ENCODE measurements at places on chromosomes 2 and 18. TPM values are rescaled to one million over a fixed set of nuclear protein-coding genes. Genes with fewer than 3 reads are reported as not detected.

GRCh38 chr18:74507097-74507881, 11.1 kb downstream of the CNDP2 start:
- H3K27me3 ChIP-seq: no peaks in the 10 kb centered on the region
- no peak overlapping the region for H3K27ac ChIP-seq
- H3K4me1 ChIP-seq: peaks cover 4% of the 10 kb centered on the region
- DNase-seq: no peak
- no peak overlapping the region for H3K4me3 ChIP-seq

DNA sequence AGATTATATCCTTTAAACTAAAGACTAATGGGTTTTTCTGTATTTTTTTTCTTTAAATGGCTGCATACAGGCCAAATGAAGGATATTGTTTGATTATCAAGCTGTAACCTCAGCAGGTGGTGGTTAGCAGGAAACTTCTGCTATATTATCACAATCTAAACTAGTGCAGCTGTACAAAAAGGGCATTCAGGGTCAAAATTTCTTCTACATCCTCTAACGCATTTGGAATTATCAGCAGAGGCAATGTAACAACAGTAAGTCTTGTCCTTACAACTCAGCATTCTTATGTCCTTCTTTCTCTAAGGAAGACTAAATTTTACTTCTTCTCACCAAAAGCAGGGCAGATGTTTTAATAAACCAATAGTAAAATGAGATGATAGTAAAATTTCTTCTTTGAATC, 135.8 kb upstream of the FN1 start:
- H3K4me3 ChIP-seq: no peak overlapping the region
- H3K36me3 ChIP-seq: no peaks in the 10 kb centered on the region
- H3K4me1 ChIP-seq: no peaks in the 10 kb centered on the region
- H3K27me3 ChIP-seq: peaks cover 3% of the 10 kb centered on the region

GRCh38 chr2:206982360-206982955, 43.1 kb downstream of the CPO start:
- H3K27ac ChIP-seq: no peak overlapping the region
- no peak for DNase-seq
- peaks cover 19% of the 10 kb centered on the region for H3K4me1 ChIP-seq
- no peak overlapping the region for H3K4me3 ChIP-seq
- H3K27me3 ChIP-seq: peaks cover 9% of the 10 kb centered on the region

DNA sequence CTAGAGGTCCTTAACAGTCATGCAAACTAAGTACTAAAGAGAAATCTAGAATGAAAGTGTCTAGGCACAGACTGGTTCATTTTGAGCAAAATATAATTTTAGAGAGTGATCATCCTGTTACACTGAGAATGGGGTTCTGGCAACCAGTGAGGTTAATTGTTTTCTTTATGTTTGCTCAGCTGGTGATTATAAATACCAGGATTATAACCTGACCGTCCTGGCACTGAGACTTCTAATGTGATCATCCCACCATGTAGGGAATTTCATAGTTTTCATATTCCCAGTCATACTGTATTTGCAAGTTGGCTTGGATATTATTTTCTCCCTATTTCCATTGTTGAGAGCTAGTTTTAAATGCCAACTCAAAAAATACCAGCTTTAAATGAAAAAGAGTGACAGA, 852.5 kb upstream of the LRATD1 start:
- no peaks in the 10 kb centered on the region for H3K27me3 ChIP-seq
- no peaks in the 10 kb centered on the region for H3K36me3 ChIP-seq
- no peaks in the 10 kb centered on the region for H3K4me1 ChIP-seq

- H3K36me3 ChIP-seq: no peaks in the 10 kb centered on the region
- H3K4me1 ChIP-seq: no peaks in the 10 kb centered on the region
- H3K27ac ChIP-seq: no peak overlapping the region
- H3K27me3 ChIP-seq: no peaks in the 10 kb centered on the region
These were observed 246.4 kb upstream of the RAB6C start for GRCh38 chr2:129733041-129733440.

- H3K4me3 ChIP-seq: no peak overlapping the region
- H3K27me3 ChIP-seq: no peaks in the 10 kb centered on the region
- no peaks in the 10 kb centered on the region for H3K4me1 ChIP-seq
- no peak overlapping the region for H3K27ac ChIP-seq
These were observed 40.2 kb downstream of the EFEMP1 start for GRCh38 chr2:55883357-55883756.

DNA sequence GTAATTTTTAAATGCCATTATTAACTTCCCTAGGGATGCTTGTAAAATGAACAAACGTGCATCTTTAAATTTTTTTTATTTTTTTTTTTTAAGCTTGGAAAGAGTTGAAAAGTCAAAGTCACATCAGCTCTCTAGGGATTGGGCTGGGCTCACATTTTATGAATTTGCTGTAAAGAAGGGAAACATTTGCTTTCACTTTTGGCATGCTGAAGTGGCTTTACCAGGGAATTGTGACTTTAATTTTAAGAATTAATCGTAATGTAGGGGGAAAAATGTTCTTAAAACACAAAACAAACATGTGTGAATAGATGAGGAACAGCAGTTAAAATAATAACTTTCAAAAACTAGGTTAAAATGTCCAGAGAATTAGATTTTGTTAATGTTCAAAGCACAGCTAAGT, 123.0 kb downstream of the AGAP1 start:
- H3K4me1 ChIP-seq: no peaks in the 10 kb centered on the region
- no peak overlapping the region for H3K4me3 ChIP-seq
- H3K36me3 ChIP-seq: no peaks in the 10 kb centered on the region
- H3K27me3 ChIP-seq: peaks cover 3% of the 10 kb centered on the region
- no peak for DNase-seq
- no peak overlapping the region for H3K27ac ChIP-seq

GRCh38 chr2:75737961-75738360, 27.2 kb upstream of the GCFC2 start:
- peaks cover 5% of the 10 kb centered on the region for H3K27me3 ChIP-seq
- H3K4me1 ChIP-seq: no peaks in the 10 kb centered on the region
- no peak overlapping the region for H3K4me3 ChIP-seq
- H3K36me3 ChIP-seq: no peaks in the 10 kb centered on the region
- DNase-seq: no peak

DNA sequence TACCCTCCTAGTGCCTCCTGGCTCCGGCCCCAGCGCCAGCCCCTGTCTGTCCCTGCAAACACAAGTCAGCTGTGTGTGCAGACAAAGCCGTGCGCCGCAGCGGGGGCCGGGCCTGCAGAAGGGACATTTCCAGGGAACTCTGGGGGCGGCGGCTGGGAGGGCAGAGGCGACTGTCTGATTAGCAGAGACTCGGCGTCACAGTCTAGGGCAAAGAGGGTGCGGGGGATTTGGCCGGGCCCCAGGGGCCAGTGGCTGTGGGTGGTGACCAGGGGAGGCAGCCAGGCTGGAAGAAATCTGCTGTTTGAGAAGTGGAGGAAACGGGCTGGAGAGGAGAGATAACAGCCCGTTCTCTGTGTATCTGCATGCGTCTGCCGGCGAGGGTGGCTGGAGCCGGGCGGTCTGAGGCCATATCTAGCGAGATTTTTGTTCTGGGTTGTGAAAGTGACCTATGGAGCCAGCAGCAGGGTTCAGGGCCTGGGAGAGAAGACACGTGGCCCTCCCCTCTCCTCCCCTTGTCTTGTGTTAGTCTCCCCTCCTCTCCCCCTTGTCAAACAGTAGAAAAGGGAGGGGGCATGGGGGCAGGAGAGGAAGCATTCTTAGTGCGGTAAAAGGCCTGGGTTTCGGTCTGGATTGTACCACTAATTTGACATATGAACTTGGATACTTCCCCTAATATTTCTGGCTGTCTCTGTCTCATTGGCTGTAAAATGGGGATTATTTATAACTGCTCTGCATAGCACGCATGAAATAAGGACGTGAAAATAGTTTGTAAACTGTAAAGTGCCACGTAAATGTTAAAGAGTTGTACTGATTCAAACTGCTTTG, 169.4 kb downstream of the SMAD7 start:
- H3K36me3 ChIP-seq: no peaks in the 10 kb centered on the region
- no peak for DNase-seq
- H3K27me3 ChIP-seq: no peaks in the 10 kb centered on the region
- no peak overlapping the region for H3K27ac ChIP-seq

DNA sequence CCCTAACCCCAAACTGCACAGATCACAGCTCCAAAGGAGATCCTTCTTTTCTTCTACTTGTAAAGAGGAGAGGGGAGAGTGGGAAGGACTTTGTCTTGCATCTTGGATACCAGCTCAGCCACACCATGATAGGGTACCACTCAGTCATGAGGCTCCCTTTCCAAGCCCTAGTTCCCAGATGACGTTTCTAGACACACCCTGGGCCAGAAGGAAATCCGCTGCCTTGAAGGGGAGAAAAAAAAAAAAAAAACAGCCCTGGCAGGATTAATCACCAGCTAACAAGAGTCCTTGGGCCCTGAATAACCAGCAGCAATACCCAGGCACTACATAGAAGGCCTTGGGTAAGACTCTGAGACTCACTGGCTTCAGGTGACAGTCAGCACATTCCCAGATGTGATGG, 36.9 kb downstream of the ST8SIA3 start:
- H3K4me1 ChIP-seq: no peaks in the 10 kb centered on the region
- H3K4me3 ChIP-seq: no peak overlapping the region
- H3K36me3 ChIP-seq: no peaks in the 10 kb centered on the region
- H3K27ac ChIP-seq: no peak overlapping the region

GRCh38 chr18:6757931-6758330, 28.4 kb downstream of the ARHGAP28 start:
- no peak overlapping the region for H3K27ac ChIP-seq
- H3K4me3 ChIP-seq: no peak overlapping the region
- DNase-seq: no peak
- H3K4me1 ChIP-seq: no peaks in the 10 kb centered on the region
- H3K27me3 ChIP-seq: no peaks in the 10 kb centered on the region
- H3K36me3 ChIP-seq: no peaks in the 10 kb centered on the region

DNA sequence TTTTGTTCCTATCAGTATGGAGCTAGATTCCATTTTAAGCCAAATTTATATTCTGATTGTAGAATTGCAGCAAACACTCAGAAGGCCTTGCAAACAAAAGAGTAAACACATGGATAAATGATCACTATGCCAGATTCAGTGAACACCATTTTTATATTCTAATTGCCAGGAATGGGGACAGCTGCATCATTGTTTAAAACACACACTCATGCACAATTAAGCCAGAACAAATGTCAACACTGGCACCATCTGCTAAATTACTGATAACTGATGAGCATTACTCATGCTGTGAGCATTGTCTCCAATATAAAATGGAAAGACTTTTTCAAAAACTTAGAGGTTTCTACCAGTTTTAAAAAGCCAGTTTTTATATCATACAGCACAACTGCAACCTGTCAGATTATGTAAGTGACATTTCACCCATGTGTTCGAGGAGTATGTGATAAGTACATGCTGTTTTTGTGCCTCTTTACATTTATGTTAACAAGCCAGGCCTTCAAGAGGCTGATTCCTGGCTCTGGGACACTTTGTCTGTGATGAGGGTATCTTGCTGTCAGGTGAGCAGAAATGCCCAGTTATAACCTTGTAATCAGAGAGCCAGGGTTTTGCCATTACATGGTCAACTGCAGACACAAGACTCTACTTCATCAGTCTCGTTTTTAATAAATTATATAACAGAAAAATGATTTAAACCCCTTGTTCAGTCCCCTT, 4.4 kb upstream of the ST8SIA5 start:
- no peak for DNase-seq
- H3K36me3 ChIP-seq: no peaks in the 10 kb centered on the region
- H3K4me3 ChIP-seq: no peak overlapping the region
- peaks cover 6% of the 10 kb centered on the region for H3K4me1 ChIP-seq

GRCh38 chr2:47561906-47562305, 158.9 kb downstream of the MSH2 start:
- H3K27ac ChIP-seq: no peak overlapping the region
- no peaks in the 10 kb centered on the region for H3K36me3 ChIP-seq
- DNase-seq: no peak
- H3K4me1 ChIP-seq: no peaks in the 10 kb centered on the region
- peaks cover 13% of the 10 kb centered on the region for H3K27me3 ChIP-seq

GRCh38 chr2:33018271-33018670, 71.5 kb downstream of the LTBP1 start:
- no peak for DNase-seq
- H3K27me3 ChIP-seq: peaks cover 15% of the 10 kb centered on the region
- no peak overlapping the region for H3K27ac ChIP-seq
- no peak overlapping the region for H3K4me3 ChIP-seq

- no peak for DNase-seq
- H3K4me1 ChIP-seq: no peaks in the 10 kb centered on the region
- no peak overlapping the region for H3K4me3 ChIP-seq
- H3K27me3 ChIP-seq: peaks cover 11% of the 10 kb centered on the region
These were observed 25.1 kb upstream of the SP3 start for GRCh38 chr2:173990245-173990644.

DNA sequence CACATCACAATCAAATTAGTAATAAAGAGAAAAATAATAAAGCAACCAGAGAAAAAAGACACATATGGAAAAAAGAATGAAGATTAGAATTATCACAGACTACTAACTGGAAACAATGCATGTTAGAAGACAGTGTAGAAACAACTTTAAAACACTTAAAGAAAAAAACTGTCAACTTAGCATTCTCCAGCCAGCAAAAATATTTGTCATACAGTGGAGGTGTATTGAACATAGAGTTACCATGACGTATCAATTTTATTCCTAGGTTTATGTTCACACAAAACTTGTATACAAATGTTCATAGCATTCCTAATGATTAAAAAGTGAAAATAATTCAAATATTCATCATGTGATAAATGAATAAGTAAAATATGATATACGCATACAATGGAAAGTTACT, 61.5 kb upstream of the ADAM23 start:
- peaks cover 2% of the 10 kb centered on the region for H3K27me3 ChIP-seq
- no peaks in the 10 kb centered on the region for H3K36me3 ChIP-seq
- DNase-seq: no peak
- no peak overlapping the region for H3K4me3 ChIP-seq

GRCh38 chr2:213537579-213537978, 253.3 kb downstream of the SPAG16 start:
- H3K27ac ChIP-seq: no peak overlapping the region
- H3K27me3 ChIP-seq: no peaks in the 10 kb centered on the region
- DNase-seq: no peak

- no peaks in the 10 kb centered on the region for H3K27me3 ChIP-seq
- H3K4me1 ChIP-seq: peaks cover 18% of the 10 kb centered on the region
- no peak overlapping the region for H3K4me3 ChIP-seq
- H3K36me3 ChIP-seq: no peaks in the 10 kb centered on the region
- H3K27ac ChIP-seq: no peak overlapping the region
These were observed 72.1 kb upstream of the MAP4K4 start for GRCh38 chr2:101625387-101625786.

The RFTN2 gene
- total RNA-seq: not detected

The ITGB6 gene
- not detected for total RNA-seq

The TEX44 gene
- total RNA-seq: not detected

The DSC2 gene
- total RNA-seq: not detected

The GPR148 gene
- not detected for total RNA-seq

The SLC14A1 gene
- 2.7 TPM for total RNA-seq

The CHRND gene
- not detected for total RNA-seq

The FOXI3 gene
- total RNA-seq: not detected

The DYNAP gene
- total RNA-seq: not detected

The COL3A1 gene
- total RNA-seq: not detected

The PIEZO2 gene
- not detected for total RNA-seq

The CYS1 gene
- 0.71 TPM for total RNA-seq

The CCDC68 gene
- 0.13 TPM for total RNA-seq
